ENCODE measurements at places on chromosomes 2 and 18.
A peak's percentile ranks its signal among the peaks of the same experiment; 100 is the strongest.

DNA sequence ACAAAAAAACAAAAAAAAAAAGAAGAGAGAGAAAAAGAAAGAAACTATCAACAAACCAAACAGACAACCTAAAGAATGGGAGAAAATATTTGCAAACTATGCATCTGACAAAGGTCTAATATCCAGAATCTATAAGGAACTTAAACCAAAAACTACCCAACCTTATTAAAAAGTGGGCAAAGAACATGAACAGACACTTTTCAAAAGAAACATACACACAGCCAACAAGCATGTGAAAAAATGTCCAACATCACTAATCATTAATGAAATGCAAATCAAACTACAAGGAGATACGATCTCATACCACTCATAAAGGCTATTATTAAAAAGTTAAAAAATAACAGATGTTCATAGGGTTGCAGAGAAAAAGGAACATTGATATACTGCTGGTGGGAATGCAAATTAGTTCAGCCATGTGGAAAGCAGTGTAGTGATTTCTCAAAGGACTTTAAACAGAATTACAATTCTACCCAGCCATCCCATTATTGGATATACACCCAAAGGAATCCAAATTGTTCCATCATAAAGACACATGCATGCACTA is 7.2 kb upstream of the POLE4 start:
- DNase-seq = no peak

DNA sequence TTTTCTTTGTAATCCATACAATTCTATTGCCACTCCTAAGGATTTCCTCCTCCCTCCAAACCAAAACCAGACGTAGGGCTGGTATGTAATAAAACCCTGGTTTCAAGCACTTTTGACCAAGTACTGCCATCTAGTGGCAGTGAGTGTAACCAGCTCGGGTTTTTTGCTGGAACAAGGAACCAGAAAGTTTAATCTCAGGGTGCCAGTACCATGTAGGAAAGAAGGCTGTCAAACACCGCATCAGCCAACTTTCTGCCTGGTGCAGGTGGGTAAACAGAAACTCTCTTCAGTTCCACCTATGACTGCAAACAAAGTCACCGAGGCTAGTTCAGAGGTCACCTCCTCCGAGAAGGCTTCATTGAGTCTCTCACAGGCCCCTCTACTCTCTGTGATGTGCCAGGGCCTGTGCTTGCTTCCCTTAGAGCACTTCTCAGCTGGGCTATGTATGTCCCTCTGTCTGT is 10.2 kb upstream of the THNSL2 start:
- DNase-seq = peak; percentile 18

DNA sequence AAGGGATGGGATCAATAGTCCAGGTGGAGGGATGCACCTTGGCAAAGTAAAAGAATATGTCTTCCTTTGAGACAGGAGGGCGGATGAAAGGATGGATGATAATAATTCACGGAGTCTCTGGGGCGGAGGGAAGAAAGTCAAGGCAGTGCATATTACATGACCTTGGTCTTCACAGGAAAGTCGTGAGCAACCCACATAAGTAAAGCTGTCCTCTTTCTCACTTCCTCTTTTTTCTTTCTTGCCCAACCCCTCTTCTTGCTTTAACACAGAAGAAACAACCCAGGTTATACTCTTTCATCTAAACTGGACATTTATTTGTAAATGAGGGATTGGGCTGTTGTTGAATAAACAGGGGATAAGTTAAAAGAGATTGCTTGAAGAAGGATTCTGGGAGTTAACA is 168.7 kb upstream of the SKOR2 start:
- no peak for DNase-seq

GRCh38 chr18:67766930-67767329 is 250.4 kb upstream of the DSEL start:
- no peak for DNase-seq

GRCh38 chr2:120383631-120384340 is 37.9 kb downstream of the INHBB start:
- no peak for DNase-seq

- no peak for DNase-seq
Measured at GRCh38 chr2:10375570-10376281, 72.4 kb downstream of the ODC1 start.

DNA sequence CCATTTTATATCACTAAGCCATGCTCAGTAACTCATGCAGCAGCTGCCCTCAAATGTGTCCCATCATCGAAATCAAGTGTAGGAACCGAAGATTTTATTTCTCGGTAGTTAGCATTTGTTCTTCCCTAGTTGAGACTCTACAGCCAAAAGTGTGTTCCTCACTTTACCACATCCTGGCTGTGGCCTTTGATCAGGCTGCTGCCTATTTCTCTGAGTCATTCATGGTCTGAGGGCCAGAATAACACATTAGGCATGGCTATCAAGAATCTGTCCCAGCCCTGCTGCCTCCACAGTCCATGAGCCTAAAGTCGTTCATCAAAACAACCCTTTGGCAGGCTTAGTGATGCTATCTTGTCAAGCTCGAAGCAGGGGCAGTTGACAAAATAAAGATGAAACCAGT is 300.1 kb downstream of the TDRD15 start:
- DNase-seq = no peak

- DNase-seq = no peak
Measured at GRCh38 chr18:11500153-11501122, 109.0 kb upstream of the SLC35G4 start.

- DNase-seq = no peak
Measured at GRCh38 chr2:36540986-36541754, 56.8 kb downstream of the FEZ2 start.

DNA sequence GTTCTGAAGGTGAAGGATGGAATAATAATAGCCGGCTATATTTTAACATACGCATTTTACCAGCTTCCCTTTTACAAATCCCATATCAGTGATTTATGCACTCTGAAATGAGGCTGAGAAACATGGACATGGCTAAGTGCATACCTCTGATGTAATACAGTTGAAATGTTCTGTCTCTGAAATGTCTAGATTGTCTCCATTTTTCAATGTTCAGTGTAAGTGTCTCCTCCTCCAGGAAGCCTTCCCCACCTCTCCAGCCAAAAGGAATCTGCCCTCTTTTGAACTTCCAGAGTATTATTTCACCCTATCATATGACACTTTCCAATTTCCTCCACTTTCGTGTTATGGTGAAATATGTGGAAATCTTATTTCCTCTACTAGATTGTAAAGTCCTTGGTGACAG is 29.5 kb upstream of the ME2 start:
- DNase-seq = no peak

GRCh38 chr2:156589381-156590079 is 153.4 kb downstream of the GPD2 start:
- no peak for DNase-seq

GRCh38 chr2:225422145-225422544 is 22.6 kb downstream of the NYAP2 start:
- no peak for DNase-seq

DNA sequence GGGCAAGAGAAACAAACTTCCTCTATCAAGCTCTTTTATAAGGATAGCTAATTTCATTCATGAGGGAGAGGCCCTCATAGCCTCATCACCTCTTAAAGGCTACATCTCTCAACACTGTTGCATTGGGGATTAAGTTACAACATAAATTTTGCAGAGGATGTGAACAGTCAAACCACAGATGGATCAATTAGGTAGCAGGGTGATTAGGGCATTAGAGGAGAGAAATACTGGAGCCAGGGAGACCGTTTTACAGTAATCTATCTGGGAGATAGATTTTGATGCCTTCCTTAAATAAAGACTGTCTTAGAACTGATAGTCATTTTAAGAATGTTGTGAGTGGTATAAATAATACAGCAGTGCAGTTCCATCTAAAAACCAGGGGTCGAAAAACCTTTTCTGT is 258.9 kb downstream of the DCC start:
- DNase-seq = no peak

DNA sequence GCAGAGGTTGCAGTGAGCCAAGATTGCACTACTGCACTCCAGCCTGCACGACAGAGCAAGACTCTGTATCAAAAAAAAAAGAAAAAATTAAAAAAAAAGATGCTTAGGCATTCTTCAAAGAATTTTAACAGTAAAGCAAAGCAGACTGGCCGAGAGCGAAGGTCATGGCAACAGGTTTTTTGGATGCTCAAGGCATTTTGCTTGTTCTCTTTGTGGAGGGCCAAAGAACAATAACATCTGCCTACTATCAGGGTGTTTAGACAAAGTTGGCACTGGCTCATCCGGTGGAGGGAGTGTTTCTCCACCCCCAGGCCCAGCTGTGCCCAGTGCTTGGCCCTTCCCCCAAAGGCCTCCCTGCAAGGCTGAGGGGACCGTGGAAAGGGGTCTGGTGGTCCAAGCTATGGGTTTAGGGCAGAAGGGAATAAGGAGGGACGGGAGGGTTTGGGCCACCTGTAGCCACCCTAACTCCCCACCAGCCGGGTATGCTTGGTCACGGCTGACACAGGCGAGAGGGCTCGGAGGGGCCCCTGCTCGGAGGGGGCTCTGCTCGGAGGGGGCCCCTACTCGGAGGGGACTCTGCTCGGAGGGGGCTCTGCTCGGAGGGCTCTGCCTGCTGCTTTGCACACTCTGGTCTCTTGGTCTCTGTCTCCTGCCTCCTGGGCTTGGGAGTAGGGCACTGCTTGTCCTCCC is 26.7 kb upstream of the ALLC start:
- DNase-seq = no peak

GRCh38 chr2:146370826-146371225 is 1474.0 kb upstream of the ACVR2A start:
- no peak for DNase-seq

- DNase-seq = no peak
Measured at GRCh38 chr2:146807568-146808168, 1037.2 kb upstream of the ACVR2A start.

DNA sequence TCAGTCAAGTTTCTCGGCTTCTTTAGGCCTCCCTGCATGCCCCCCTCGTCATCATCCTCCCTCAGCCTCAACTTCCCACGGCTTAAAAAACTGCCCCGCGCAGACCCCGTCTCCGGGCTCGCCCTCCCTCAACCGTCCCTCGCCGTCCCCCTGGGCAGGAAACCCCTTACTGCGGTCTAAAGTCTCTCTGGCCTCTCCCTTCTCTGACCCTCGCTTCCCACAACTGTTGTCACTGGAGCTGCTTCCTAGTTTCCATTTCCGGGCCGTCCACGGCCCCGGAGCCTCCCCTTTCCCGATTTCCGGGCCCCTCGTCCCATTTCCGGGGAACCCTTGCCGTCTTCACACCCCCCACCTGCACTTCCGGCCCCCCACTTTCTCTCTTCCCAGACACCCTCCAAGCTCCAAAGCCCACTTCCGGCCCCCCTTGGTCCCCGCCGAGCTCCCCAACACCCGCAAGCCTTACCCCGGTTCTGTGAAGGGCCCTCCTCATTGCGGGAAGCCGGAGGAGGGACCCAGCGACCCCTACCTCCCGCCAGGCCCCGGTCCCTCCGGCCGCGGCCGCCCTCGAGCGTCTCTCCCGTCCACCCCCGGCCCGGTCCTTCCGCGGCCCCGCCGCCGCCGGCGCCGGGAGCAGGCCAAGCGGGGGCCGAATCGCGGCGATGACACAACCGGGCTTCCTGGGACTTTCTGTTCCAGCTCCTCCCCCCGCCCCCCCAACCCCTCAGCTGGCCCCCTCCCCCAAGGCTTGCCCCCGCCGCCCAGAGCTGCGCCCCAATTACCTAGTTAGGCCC is 513 bp downstream of the TRIP12 start:
- DNase-seq = peak; percentile 37

DNA sequence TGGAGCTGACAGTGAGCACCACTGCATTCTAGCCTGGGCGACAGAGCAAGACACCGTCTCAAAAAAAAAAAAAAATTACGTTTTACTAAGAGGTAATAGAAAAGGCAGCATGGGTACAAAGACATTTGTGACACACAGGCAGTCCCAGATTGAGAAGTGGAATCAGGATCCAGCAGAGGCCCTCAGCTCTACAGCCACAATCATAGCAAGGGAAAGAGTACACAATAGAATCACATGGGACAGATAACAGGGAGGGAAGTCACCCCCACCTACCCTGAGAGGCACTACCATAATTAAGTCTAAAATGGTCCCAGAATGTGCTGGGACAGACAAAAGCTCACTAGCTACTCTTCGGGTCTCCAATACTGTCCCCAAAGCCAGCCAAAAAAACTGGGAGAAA is 12.5 kb downstream of the SRBD1 start:
- DNase-seq = no peak

DNA sequence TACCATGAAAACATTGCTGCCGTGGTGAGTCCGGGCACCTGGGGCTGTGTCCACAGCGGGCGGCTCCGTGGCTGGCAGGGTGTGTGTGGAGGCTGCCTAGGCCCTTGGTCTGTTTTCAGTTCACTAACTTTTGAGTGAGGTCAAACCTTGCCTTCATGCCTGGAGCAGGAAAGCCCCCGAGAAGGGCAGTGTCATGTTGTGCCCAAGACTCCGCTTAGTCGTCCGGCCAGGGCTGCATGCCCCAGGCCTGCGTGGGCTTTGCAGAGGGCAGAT is 24.1 kb downstream of the MAL start:
- no peak for DNase-seq

- DNase-seq = no peak
Measured at GRCh38 chr2:60064687-60065389, 488.6 kb downstream of the BCL11A start.

DNA sequence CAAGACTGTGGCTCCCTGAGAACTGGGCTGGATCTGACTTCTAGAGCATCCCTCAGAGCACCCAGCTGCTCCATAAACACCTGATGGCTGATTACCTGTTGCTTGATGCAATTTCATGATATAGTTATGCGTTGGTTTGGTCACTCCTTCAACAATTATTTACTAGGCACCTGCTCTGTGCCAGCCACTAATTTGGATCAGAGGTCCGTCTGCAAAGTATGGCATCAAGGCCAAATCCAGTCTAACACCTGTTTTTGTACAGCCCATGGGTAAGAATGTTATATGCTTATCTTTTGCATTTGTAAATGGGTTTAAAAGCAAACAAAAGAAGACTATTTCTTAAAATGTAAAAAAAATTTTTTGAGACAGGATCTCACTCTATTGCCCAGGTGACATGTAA is 348.2 kb downstream of the ALK start:
- DNase-seq = no peak

DNA sequence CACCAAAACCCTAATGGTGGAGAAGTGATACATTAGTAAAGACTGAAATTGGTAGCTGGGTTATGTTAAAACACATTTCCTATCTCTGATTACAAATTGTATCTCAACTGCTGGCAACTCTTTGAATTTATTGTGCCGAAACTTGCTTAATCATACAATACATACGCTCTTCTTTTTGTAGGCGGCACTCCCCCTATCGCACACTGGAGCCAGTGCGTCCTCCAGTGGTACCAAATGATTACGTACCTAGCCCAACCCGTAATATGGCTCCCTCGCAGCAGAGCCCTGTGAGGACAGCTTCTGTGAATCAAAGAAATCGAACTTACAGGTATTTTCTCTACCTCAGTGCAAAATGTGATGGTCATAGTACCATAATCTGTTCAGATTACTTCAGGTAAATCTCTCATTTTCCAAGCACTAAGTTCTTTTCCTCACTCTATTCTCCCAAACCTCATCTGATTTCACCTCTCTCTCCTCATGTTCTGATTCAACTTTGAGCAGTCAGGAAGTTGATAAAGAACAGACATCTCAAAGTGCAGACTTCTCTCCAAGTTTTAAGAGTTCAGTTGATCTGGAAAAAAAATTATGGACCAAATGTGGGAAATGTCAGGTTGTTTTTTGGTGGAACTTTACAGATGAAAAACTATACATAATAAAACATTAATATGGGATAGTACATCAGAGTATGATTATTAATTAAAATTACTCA is 66.5 kb downstream of the ABI2 start:
- DNase-seq = no peak
